Left lung (tissue), 14 donors: ENCODE measurements at places on chromosomes 6 and 20.

- DNase-seq: no peak
Measured at GRCh38 chr6:85496009-85496579, 46.2 kb downstream of the NT5E start.

GRCh38 chr6:133034509-133035206, 206.5 kb upstream of the EYA4 start:
- DNase-seq: no peak

DNA sequence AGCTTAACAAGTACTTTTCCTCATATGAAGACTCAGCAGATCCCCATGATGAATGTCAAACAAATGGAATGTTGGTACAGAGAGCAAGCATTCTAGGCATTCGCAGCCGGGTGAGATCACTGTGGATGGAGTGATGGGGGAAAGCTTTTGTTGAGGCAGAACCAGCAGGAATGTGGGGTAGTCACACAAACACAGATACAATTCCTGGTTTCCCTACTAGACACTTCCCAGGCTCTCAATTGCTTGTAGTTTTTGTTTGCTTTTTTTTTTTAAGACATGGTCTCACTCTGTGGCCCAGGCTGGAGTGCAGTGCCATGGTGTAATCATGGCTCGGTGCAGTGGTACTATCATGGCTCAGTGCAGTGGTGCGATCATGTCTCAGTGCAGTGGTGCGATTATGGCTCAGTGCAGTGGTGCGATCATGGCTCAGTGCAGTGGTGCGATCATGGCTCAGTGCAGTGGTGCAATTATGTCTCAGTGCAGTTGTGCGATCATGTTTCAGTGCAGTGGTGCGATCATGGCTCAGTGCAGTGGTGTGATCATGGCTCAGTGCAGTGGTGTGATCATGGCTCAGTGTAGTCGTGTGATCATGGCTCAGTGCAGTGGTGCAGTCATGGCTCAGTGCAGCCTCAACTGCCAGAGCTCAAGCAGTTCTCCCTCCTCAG, 15.4 kb upstream of the IER3 start:
- DNase-seq: no peak

DNA sequence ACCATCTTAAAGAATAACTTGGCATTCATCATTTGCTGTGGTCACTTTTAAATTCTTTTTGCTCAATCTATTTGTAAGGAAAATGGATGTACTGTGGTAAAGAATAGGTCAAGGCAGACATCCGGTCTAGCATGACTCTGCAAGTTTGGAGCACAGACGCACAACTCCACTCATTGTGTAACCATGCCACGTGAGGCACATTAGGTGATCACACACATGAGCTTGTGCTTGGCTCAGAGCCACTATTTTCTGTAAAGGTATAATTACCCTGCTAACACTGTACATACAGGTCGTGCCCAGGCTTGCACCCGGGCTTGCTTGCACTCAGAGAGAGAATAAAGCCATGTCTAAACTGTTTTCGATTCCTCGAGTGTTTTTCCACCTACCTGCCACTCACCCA, 1289.1 kb upstream of the ADGRB3 start:
- no peak for DNase-seq

DNA sequence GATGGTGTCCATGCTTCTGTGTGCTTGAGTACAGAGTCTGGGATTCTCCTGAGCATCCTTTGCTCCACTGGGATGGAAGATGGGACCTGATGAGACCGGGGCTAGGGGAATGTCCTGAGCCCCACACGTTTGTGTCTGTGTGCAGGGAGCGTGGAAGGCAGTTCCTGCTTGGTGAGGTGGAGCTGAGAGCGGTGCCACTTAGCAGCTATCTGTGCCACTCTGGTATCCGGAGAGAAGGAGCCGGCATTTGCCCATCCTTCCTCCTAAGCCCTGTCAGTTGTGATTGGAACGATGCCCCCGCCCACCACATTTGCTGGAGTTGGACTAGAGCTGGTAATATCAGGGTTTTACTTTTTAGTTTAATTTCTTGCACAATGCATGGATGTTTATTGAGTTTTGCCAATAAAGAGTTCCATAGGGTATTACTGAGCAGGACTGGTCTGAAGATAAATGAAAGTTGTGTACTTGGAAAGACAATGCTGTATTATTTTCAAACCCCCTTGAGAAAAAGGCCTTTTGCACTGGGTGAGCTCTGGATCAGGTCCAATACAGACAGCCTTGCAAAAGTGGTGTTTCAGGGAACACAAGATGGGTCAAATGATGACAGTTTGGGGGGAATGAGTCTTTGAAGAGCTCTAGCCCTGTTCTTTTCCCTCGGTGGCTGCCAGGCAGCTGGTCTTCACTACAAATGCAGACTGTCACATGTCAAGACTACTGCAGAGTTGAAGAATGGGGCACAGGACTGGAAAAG, 130.8 kb downstream of the SYCP2 start:
- no peak for DNase-seq

GRCh38 chr6:27297484-27297856, 14.6 kb downstream of the POM121L2 start:
- no peak for DNase-seq

DNA sequence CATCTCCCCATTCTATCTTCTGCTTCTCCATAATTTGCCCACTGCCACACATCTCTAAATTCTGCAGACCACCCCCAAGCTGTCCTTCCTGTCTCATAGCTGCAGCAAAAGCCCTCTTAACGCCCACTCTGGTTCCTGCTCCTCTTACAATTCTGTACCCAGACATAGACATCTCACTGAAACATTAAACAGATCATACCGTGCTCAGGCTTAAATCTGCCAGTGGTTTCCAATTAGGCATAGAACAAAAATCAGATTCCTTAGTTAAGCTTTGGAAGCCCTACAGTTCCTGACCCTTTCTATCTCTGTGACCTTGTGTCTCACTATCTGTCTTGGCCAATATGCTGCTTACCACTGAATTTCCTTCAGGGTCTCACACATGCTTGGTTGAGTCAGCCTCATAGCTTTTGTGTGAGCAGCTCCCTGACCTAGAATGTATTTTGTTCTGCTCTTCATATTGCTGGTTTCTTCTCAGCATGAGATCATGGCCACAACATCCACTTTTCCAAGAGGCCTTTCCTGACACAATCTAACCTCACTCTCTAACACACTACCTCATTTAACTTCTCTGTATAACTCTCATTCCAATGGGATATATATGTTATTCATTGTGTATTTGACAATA, 749.7 kb downstream of the MAFB start:
- no peak for DNase-seq

DNA sequence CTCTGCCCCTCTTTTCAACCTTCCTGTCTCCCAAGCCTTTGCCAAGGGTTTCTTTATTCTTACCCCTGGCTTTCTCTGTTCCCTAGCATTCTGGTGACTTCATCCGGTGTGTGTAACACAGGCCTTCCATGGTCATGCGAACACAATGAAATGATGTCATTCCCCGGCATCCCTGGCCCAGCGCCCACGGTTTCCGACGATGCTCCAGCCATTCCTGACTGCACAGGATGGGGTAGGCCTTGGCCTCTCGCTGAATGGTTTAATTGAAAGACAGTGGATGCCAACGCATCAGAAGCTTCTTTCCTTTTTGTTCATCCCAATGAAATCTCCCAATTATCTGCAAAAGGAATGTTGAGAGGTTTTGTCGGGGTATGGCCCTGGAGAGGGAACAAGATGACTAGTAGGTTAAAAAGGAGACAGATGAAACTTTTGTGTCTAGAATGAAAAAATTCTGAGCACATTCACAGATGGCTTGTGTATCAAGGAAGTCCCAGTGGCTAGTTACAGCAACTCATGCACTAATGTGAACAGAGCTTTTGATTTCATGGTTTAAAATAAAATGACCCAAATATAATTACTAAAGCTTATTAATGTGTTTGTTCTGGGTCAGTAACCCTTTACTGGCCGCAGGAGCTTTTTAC, 655.0 kb downstream of the QKI start:
- no peak for DNase-seq

DNA sequence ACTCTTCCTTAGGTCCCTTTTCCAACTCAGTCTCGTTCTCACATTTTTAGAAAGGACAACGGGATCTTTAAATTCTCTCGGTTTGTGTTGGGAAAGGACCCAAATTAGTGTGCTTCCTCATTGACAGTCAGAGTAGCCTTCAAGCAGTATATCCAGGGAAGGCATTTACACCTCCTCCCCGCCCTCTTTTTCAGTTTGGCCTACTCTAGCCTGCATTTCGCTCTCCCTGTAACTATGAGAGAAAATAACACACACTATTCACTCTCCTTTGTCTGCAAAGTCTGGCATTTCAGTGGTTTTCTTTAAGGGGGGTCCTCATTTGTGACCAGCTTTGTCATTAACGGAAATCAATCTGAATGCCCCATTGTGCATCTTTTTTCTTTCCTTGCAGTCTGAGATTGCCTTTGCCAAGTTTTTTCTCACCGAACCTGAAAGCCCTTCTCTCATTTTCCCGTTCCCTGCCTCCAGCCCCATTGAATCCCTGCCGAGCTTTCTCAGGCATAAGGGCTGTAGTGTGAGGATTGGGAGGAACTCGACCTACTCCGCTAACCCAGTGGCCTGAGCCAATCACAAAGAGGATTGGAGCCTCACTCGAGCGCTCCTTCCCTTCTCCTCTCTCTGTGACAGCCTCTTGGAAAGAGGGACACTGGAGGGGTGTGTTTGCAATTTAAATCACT, 393 bp upstream of the FABP7 start:
- DNase-seq: no peak

DNA sequence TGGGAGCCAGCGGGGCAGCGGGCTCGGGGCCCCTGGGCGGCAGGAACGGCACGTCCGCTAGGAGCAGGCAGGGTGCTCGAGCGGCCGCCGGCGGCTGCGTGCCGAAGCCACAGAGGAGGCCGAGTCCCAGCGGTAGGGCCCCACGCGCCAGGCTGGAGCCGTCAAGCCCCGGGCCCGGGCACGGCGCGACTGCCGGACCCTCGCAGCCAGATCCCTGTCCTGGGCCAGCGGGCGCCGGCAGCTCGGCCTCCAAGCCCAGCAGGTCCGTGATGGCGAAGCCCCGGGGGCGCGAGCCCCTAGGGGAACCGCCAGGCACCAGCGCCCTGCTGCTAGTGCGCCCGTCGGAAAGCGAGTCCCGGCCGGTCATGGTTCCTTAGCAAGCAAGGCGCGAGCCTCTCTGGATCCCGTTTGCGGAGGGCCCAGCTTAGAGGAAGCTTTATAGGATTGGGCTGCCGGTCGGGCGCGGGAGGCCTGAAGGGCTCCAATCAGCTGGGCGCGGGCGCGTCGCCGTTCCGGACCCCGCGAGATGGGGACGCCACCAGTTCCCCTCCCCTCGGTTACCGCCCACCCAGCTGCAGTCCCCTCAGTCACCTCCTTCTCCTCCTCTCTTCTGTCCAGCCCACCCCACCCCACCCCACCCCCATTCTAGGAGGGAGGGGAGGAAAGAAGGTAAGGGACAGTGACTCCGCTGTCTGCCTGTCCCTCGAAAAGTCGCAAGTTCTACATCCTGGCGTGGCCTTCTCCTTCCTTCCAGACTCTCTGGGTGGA, at the start of gene VSX1:
VSX1 (minus strand) TSS at position 412 of the 768 bp plus-strand sequence; CDS start at position 367, 45 bp downstream.
- no peak for DNase-seq

DNA sequence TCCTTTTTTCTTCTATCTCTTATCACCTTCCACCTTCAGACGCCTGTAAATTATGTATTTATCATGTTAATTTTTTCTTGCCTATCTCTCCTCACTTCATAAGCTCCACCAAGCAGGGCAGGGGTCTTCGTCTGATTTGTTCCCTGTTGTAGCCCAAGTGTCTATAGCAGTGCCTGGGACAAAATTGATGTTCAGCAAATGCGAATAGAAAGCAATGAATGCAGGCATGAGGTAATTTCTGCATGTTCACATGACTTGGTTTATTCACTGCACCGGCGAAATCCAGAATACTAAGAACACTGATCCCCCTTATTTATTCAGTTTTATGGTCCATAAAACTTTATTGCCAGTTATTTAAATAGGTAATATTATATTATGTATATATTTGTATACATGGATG, 162.1 kb downstream of the TBC1D7 start:
- no peak for DNase-seq

- DNase-seq: no peak
Measured at GRCh38 chr20:15862178-15862577, 711.1 kb downstream of the KIF16B start.

DNA sequence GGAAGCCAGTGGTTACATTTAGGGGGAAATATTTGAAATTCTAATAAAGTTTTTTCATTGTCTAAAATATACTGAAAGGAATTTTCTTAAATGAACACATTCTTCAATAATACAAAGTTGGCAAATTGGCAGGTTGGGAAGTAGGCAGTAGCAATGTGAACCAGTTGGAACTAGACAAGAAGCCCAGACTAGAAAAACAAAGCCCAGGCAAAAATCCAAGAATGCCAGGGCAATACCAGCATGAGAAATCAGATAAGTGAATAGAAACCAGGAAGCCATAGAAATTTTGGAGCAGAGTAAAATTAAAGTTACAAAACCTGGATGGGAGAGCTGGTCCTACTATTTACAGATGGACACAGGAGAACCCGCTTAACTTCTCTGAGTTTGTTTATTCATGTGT, 52.2 kb downstream of the TPBG start:
- no peak for DNase-seq

- DNase-seq: no peak
Measured at GRCh38 chr20:42714298-42715141, 475.2 kb downstream of the PTPRT start.

GRCh38 chr6:167127785-167128531, 5.1 kb downstream of the CCR6 start:
- DNase-seq: no peak

DNA sequence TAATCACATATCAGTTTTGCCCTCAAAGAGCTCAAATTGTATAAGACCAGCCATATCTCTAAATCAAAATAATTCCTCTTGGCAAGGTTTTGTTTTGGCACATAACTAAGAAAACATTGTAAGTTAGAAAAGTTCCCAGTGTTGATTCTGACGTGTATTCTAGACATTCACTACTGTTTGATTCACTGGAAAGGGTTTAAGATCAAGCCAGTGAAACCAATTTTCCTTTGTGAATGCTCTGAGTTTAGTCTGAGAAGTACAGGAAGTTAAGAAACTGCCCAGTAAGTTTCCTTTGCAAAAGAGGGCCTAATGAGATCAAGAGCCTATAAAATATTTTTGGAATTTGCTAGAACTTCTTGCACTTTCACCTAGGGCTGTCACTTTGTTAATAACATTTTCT, 143.0 kb downstream of the FNDC1 start:
- no peak for DNase-seq

GRCh38 chr20:10263385-10264165, 44.9 kb downstream of the SNAP25 start:
- DNase-seq: no peak

DNA sequence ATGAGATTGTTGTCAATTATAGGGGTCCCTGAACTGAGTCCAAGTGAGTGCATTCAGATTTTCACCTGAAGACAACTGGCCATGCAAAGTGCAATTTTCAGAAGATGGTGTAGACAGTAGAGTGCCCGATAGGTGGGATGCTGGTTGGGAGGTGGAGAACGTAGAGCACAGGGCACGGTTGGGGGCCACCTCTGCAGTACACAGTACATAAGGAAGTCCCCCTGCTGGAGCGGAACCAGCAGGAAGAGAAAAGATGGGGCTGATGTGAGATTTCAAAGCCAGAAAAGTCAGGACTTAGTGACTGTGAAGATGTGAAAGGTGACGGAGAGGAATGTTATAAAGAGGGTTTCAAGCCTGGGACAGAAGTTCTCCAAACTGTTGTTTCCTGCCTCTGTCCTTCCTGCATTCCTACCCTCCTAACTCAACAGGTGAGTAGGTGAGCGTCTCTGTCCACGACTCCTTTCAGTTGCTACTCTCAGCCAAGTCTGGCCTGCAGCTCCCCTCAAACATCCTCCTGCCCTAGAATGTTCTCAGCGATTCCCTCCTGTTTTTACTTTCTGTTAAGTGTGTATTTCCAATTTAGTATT, 330.8 kb downstream of the PRL start:
- DNase-seq: no peak
